ENCODE measurements at places on chromosomes 16 and 17.

GRCh38 chr16:18969855-18970240 lies 13.9 kb upstream of the TMC7 start:
- no peak for DNase-seq

DNA sequence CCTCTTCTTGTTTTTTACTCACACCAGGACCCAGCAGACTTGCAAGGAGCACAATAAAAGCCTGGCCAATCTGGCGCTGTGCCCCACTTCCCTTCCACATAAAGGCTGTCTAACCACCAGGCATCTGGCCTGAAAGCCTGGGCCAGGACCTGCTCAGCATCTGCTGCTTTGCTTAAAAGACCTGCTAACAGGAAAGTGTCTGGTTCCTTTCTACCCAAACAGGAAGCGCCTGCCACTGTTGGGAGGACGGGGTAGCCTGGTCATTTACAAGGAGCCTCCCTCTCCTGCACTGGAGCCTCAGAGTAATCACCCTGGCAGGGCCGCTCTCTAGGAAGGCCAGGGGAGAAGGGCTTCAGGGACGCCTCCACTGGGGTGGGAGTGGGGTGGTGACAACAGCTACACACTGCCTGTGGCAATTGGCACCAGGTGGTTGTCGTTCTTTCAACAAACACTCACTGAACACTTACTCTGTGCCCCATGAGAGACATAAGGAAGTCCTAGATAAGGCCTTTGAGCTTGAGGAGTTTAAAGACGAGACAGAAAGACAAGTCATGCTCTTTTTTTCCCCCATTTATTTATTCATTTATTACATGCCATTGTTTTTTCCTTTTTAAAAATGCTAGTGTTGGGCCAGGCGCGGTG lies 6.3 kb upstream of the MMP28 start:
- no peak for DNase-seq

GRCh38 chr17:7233701-7234082 lies 625 bp downstream of the DVL2 start:
- DNase-seq = no peak

DNA sequence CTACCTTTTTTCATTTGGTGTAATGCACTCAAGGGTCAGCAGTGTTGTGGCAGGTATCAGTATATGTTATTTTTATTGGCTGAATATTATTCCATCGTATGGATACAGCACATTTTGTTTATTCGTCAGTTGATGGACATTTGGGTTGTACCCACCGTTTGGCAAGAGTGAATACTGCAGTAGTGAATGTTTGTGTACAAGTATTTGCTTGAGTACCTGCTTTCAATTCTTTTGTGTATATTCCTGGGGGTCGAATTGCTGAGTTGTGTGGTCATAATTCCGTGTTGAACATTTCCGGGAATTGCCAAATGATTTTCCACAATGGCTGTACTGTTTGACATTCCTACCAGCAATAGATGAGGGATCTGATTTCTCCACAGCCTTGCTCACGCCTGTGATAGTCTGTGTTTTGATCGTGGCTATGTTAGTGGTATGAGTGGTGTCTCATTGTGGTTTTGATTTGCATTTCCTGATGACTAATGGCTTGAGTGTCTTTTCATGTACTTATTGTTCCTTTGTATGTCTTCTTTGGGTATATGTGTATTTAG lies 108.4 kb downstream of the OR1D5 start:
- DNase-seq = no peak

DNA sequence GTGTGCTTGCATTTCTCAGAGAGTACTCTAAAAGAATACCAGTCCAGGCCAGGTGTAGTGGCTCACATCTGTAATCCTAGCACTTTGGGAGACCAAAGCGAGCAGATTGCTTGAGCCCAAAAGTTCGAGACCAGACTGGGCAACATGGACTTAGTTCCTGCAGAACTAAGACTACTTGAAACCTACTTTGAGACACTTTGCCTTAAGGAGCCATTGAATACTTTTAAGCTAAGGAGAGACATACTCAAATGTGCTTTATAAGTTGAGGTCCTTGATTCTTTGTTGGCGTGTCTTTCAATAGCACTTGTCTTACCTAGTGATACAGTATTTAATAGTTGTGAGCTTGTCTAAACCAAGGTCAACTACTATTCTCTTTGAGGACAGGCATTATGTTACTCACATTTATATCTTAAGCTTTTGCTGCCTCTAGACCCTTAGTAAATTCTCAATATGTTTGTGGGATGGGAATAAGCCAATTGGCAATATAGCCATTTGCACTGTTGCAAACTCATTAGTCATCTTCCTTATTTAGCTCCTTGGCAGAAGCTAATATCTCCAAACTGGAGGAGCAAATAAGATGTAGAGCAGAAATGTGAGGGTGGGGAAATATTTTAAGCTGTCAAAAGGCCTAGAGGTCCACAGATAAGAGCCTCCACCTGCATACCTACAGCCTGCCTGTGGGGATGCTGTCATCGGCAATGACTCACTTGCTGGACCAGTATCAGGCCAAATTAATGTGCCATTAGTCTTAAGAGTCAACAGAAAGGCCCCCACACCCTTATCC lies 16.3 kb downstream of the SCPEP1 start:
- no peak for DNase-seq

- DNase-seq = no peak
Observed at GRCh38 chr16:8552487-8553221, 37.7 kb downstream of the TMEM114 start.

DNA sequence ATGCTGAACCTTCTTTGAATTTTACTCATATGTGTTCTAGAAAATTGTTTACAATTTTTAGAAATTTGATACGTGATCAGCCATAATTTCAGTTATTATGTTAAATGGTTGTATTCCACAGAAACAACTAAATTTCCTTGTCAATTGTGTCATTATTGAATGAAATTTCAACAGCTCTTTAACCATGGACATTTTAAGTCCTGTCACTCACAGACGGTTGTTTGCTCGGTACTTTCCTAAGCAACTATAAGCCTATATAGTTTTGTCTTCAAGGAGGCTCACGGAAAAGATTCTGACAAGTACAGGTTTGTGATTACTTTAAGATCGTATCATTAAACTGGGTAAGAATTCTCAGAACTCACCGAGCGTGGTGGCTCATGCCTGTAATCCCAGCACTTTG lies 31.8 kb downstream of the SLC39A11 start:
- DNase-seq = no peak

DNA sequence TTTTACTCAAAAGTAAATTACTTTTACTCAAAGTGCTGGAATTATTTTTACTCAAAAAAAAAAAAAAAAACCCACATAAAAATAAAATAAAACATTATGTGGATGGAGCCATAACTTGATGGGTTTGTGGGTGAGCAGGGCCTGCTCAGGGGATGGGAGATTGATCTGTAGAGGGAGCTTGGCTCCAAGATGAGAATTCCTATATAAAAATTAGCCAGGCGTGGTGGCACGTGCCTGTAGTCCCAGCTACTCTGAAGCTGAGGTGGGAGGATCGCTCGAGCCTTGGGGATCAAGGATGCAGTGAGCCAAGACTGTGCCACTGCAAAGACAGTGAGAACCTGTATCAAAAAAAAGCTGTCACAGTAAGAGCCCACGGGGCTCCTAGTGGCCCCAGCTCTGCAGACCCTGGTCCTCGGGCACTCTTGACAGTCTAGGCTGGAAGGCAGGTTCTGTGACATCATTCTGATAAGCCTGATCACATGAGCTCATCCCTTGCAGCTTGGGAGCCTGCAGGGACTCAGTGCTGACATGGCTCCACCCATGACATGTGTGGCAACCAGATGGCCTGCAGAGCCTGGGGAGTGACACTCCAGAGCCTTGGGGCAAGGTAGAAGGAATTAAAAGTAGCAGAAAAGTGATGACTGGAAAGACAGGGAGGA lies 42.5 kb downstream of the ST3GAL2 start:
- DNase-seq = no peak

DNA sequence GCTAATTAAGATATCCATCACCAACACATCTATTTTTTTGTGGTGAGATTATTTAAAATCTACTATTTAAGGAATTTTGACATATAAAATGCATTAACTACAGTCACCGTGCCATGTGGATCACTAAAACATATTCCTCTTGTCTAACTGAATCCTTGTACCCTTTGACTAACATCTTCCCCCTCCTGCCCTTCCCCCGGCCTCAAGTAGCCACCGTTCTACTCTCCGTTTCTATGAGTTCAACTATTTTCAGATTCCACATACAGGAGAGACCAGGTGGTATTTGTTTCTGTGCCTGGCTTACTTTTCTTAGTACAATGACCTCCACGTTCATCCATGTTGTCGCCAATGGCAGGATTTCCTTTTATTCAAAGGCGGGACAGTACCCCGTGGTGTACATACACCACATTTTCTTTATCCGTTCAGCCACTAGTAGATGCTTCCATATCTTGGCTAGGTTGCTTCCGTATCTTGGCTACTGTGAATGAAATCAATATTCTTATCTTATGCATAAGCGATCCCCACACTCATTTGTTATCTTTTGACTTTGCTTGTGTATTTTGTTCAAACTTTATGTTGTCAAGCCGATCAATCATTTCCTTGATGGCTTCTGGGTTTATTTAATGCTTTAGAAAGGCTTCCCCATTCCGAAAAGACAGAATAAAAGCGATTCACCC lies 134.7 kb downstream of the KCNJ12 start:
- DNase-seq = no peak

DNA sequence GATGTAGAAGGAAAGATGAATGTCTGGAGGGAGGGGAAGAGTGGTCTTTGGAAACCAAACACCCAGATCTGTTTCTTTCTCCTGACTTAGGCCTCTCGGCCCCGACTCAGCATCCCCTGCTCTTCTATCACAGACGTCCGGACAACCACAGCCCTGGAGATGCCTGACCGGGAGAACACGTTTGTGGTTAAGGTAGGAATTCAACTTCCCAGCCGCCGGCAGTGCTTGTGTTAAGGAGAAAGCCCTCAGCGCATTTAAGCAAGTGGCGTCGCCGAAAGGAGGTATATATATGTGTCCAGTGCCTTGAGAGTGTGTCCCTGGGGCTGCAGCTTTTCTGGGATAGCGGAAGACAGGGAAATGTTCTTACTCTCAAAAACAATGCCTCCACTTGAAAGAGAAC lies 3.6 kb downstream of the SH2B1 start:
- no peak for DNase-seq

DNA sequence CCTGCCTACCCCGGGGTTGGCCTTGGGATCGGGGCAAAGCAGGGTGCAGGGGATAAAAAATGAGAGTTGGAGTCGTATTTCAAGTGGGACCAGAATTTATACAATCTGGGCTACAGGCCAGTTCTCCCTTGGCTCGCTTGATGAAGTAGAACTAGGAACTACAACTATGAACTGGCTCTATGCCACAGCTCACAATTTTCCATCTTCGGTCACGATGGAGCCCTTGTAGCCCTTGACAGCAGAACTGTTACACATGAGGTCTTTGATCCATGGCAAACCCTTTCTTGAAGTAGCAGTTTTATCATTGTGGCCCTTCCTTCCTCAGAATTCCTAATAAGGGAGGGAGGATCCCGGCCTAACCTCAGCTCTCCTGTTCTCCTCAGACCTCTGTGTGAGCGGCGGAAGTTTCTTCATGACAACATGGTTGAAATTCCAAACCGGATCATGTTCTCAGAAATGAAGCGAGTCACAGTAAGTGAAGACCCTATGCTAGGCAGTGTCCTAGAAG lies 17.1 kb downstream of the LIG3 start:
- no peak for DNase-seq

DNA sequence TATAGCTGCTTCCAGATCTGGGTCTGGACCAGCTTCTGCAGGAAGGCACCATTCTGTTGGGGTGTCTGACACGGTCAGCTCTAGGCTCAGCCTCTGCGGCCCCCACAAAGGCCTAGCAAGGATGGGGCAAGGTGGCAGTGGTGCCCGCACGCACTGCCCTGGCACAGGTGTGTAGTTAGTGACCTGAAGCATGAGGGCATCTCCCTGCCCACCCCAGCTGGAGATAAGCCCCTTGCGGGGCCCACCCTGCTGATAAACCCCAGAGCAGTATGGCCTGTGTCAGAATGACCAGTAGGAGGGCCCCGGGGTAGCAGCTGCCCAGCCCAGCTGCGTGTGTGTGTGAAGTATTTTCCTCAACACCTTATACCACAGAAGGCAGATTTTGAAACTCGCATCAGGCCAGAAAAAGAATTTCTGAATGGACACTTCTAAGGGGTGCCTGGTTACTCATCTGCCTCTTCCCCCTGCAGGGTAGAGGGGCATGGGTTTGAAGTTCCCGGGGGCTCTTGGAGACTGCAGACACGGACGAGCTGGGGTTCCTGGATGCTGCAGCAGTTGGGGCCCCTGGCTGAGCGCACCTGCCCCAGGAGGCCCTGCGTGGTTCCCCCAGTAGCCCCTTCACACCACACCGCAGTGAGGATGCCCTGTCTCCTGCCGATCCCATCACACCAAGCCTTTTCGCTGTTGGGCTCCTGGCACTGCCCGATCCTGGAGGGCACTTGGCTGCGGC lies 4.5 kb downstream of the ARHGDIA start:
- DNase-seq = no peak

- no peak for DNase-seq
Observed at GRCh38 chr17:4074831-4075495, 67.9 kb downstream of the ZZEF1 start.

- no peak for DNase-seq
Observed at GRCh38 chr17:77491921-77492445, 351.2 kb downstream of the SEC14L1 start.

DNA sequence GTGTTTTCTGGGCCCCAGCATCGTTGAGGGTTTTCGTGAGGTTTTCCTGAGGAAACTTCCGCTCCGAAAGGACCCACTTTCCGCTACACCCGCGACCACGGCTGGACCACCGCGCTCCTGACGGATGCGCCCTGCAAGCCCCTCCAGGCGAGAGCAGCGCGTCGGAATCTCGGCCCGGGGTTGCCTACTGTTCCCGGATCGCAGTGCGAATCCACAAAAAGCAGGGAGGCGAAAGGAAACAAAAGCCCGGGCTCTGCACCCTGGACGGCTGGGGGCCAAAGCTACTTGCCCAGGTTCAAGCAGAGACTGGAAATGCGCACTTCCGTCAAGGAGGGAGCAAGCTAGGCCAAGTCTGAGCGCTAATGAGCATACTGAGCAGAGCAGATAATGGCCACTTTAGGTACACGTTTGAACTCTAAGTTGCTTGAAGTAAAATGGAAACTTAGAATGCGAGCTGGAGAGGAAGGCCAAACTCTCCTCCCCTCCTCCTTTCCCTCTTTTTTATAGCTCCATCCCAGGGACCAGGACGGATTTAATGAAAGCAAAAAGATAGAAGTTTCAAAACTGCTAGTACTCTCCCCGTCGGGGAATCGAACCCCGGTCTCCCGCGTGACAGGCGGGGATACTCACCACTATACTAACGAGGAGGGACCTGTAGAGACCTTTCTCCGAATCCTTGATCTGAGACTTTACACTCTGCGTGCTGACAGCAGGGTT lies 11.4 kb upstream of the AURKB start:
- DNase-seq = peak; percentile 82

DNA sequence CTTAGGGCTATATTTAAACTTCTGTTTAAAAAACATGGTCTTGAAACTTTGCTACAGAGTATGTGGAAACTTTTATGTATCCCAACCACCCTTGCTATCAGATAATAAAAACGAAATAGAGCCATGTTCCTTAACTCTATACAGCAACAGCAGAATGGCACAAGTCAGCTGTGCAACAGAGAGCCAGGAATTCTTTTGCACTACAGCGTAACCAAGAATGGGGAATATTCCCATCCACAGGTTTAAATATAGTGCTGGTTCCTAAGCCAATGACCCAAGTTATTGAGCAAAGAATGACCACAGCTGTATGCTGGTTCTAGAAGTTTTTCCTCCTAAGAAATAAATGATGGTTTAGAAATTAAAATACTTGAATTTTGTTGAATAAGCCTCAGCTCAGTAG lies 33.1 kb downstream of the SETD6 start:
- no peak for DNase-seq

Measured in stimulated activated CD4-positive, alpha-beta T cell treated with anti-CD3 and anti-CD28 coated beads, Interleukin-2, amount 100 ng/mL, for 4 hours (primary cell).